Amniotic stem cell (primary cell): ENCODE measurements at places on chromosomes 6 and 20.

GRCh38 chr6:43287717-43288679 lies 10.1 kb upstream of the SLC22A7 start:
- DNase-seq = no peak

- DNase-seq = no peak
Observed at GRCh38 chr6:130218134-130218533, 4.6 kb downstream of the SAMD3 start.

DNA sequence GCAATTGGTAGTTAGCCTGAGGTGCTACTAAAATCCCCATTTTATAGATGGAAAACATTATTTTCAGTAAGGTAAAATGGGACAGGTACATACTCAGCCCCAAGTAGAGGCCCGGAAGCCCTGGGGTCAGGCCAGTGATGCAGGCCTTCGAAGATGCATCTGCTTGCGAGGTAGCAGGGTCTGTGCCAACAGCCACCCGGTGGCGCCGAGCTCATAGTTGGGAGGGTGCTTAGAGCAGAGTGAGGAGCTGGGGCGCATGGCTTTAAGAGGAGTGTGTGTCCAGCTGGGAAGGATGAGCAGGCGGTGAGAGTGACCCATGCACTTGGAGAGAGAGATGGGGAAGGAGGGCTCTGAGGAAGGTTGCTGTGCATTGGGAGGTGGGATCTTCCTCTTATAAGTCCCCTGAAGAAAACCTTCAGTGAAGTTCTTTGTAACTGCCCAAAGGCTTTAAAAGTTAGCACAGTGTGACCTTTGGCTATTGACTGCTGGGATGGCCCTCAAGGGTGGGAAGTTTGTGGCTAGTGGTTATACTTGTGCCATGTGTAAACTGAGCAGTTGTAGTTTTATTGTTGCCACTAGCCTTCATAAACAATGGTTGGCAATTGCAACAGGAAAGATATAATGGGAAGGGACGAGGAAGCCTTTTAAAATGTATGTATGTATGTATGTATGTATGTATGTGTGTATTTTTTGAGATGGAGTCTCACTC lies 71.1 kb downstream of the TOX2 start:
- DNase-seq = no peak

DNA sequence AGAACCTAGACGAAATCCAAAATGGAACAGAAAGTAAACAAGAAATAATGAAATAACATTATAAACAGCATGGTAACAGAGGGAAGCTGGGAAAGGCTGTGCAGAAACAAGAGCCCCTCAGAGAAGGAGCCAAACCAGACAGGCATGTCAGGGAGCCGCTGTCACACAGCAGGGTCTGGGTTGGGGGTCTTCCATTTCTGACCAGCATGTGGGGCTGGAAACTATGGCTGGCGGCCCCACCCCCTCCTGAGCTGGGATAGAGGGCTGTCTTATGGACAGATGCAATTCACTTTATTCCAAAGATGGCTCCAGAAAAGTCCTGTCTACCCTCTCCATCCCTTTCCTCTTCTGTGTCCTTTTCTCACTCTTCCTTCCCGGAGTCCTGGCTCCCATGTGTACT lies 27.3 kb downstream of the C6orf89 start:
- no peak for DNase-seq

DNA sequence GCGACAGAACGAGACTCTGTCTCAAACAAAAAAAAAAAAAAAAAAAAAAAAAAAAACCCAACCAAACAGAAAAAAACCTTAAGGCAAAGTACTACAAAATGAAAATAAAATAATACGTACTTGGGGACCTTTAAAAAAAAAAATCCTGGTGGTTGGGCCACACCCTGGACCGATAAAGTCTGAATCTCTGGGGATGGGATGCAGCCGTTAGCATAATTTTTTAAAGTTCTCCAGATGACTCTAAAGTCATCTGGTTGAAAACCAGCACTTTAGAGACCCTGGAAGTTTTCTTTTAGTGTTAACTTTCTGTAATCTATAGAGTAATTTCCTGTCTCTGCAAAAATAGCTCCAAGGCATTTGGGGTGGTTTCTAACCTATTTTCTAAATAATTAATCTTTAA lies 142.9 kb upstream of the SALL4 start:
- DNase-seq = no peak

DNA sequence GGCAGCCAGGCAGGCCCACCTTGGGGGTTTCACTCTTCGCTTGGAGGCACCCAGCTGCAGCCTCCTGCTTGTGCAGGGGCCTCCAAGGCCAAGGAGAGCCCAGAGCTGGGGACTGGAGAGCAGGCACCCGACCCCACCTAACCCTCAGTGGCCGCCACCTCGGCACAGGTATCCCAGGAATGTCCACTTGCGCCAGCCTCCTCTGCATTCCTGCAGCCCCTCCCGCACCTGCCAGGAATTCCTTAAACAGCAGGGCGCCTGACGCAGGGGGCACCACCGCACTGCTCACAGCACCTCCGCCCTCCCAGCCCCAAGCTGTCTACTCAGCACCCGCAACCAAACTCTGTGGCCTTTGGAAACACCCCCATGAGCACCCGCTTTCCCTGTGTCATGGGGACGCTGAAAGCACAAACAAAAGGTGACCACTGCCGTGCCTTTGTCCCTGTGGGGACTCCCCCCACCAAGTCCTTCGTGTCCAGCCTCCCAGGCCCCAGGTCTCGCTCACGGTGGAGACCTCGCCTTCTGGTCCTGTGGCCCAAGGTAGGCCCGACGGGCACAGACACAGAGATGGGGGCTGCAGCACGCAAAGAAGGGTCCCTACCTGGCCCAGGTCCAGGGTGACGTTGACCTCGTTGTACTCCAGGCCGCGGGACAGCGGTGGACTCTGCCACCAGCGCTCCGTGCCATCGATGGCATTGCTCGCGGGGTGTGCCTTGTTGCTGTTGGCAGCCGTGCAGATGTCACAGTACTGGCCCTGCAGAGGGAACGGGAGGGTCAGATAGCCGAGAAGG lies 5.1 kb downstream of the LAMA5 start:
- DNase-seq = no peak

DNA sequence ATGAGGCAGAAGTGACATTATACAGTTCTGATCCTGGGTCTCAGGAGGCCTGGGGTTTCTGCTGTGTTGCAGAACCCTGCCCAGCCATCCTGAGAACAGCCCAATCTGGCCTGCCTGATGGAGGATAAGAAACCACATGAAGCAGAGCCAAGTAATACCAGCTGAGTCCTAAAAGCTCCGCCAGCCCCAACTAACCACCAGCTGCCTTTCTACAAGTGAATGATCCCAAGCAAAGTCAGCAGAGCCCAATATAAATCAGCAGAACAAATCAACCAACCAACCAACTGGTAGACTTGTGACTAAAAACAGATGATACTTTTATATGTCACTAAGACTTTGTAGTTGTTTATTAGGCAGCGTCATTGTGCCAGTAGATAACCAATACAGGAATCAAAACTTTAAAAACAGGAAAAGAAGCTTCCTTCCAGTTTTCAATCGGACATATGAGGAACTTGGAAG lies 52.1 kb downstream of the SNX5 start:
- no peak for DNase-seq

GRCh38 chr6:52558266-52559000 lies 18.4 kb downstream of the TRAM2 start:
- no peak for DNase-seq

DNA sequence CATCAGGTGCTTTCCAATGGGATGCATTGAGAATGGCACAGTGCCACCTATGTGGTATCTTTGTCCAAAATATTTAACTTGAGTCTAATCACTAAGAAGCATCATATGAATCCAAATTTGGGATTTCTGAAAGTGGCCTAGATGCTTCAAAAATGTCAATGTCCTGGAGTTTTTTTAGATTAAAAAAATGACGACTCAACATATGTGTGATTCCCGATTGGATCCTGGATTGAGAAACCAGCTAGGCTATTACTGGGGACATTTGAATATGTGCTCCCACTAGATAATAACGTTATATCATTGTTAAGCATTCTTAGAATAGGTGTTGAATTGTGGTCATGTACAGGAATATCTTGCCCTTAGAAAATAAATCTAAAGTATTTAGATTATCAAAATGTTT lies 189.2 kb downstream of the TBXT start:
- no peak for DNase-seq

- DNase-seq = no peak
Observed at GRCh38 chr6:13046084-13046483, 282.3 kb downstream of the TBC1D7 start.

DNA sequence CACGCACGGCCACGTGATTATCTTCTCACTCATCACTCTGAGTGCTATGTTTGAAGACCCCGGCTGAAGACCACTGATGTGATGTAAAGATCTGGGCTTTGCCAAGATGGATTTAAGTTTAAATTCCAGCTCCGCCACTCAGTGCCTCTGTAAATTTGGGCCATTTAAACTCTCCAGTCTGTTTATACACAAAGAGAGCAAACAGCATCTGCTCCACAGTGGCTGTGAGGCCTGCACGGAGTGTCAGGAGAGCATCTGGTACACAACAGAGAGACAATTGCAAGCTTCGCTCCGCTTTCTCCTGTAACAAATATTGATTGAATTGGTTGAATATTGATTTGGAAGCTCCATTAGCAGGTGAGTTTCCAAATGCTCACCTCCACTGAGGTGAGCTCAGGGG lies 80.5 kb upstream of the FRMD1 start:
- DNase-seq = no peak

- no peak for DNase-seq
Observed at GRCh38 chr6:34110610-34111009, 35.3 kb downstream of the GRM4 start.

GRCh38 chr6:27839626-27840475 lies 72.3 kb downstream of the OR2B2 start:
- peak; percentile 68 for DNase-seq

DNA sequence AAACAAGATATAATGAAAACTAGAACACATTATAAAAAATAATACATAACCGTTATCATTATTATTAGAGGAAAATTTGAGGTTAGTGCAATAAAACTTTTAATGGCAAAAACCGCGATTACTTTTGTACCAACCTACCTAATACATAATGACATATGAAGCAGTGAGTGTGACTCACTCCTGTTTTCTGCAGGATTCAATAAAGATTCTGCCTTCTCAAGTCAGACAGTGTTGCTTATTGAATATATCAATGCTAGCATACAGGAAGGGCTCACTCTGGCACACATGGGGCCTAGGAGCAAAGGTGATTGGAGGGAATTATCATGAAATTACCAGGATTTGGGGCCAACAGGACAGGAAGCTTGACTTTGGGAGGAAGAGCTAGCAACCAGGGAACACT lies 230.8 kb upstream of the CEP162 start:
- no peak for DNase-seq

DNA sequence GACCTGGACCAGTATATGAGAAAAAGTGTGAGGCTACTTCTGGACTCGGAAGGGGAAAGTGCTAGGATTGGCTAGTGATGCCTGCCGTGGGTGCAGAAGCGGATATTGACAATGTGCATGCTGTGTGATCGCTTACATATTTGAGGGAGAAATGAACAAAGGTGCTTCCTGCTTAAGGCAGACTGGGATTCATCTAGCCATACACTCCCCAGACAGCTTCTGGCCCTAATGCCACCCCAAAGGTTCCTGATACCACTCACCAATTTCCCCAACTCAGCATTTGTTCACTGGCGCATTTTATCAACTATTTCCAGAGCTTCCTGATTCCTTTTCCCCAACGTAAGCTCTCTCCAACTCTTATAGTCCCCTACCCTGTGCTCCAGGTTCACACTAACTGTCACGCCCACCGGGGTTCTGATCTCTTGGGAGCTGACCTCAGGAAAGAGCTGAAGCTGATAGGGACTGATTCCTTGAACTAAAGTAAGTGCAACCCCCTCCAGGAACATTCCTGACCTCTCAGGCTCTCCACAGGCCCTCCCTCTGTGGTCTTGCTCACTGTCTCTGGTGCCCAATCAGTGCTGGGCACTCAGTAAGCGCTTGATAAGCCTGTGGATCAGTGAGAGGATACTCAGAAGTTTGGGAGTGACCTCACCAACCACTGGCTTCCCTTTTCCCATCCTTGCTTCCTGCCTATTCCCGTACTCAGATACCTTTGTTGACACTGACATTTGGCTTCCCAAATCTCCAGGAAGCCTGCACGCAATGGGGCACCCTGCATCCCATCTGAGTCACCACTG lies 73.3 kb downstream of the MRPL14 start:
- DNase-seq = no peak

- no peak for DNase-seq
Observed at GRCh38 chr6:31386099-31386498, 17.3 kb upstream of the MICA start.

- DNase-seq = no peak
Observed at GRCh38 chr6:168154263-168154917, 75.4 kb upstream of the FRMD1 start.

DNA sequence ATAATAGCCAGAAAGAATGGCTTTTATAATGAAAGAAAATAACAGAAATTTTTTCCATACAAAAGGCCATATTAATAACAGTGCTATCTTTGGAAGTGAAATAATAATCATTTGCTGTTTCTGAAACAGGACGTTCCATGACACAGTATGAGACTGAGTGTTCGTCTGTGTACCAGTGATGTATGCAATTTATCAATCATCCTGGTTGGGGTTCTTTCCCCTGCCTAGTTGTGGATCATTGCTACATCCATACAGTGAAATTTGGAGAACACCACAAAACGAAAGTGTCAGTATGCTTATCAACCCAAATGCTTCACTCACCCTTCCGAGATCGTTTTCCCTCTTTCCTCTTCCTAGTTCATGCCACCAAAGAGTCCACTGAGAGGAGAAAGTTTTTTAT lies 151.4 kb upstream of the PRDM1 start:
- DNase-seq = no peak

DNA sequence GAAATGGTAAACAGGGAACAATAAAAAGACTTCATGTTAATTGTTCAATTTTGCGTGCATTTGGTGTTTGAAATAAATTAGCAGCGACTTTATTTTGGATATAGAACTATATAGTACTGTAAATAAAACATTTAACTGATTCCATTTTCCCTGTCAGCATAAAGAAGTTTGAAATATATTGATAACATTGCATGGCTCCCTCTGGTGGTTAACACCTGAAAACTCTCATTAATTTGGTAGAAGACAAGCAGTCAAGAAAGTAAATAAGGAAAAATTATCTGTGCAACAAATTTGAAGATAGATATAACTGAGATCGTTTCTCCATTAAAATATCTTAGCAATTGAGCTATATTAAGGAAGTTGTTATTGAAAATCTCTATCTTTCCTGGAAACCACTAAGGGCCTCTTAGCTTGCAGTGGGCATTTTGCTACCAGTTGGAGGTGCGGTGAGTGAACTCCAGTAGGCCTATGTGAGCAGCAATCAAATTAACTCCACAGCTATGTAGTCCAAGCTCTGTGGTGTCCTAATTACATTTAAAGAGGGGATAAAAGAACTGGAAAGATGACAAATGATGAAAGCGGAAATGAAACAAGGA lies 435.7 kb upstream of the FKBP1C start:
- DNase-seq = no peak

GRCh38 chr20:62025394-62025793 lies 40.3 kb downstream of the TAF4 start:
- DNase-seq = no peak

- no peak for DNase-seq
Observed at GRCh38 chr6:163369628-163370365, 44.7 kb upstream of the QKI start.

GRCh38 chr6:64128301-64129024 lies 492.9 kb downstream of the PHF3 start:
- no peak for DNase-seq

GRCh38 chr6:23268348-23268747 lies 699.0 kb downstream of the HDGFL1 start:
- no peak for DNase-seq
